NCI-H2081 treated with DMSO at 0.1 percent for 48 hours (cell line): ENCODE measurements at places on chromosomes 16 and 17.

- DNase-seq, result no peak
Observed at GRCh38 chr16:56057151-56057550, 134.1 kb upstream of the GNAO1 start.

DNA sequence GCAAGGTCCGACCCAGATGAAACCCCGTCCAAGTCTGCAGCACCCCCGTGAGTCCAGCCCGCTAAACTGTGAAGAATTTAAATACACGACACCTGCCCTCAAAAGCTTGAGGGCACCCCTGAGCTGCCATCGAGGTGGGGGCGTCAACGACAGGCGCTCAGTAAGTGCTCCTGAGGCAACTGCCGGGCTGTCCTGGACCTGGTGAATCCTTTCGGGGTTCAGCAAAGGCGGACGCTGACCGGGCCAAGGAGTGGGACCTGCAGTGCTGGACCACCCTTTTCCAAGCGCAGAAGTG lies 512 bp upstream of the ENDOV start:
- no peak for DNase-seq

DNA sequence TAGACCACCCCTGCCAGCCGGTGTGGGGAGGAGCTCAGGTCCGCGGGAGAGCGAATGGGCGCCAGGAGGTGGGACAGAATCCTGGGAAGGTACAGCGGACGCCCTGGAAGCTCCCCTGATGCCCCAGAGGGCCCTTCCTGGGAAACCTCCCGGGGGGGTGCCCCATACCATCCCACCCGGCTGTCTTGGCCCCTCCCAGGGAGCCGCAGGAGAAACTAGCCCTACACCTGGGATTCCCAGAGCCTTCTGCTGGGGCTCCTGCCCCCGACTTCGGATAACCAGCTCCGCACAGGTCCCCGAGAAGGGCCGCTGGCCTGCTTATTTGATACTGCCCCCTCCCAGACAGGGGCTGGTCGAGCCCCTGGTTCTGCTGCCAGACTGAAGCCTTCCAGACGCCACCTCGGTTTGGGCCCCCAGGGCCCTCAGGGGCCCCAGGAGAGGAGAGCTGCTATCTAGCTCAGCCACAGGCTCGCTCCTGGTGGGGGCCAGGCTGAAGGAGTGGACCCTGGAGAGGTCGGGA lies 3.0 kb upstream of the CBX4 start:
- DNase-seq, result no peak

- DNase-seq, result no peak
Observed at GRCh38 chr17:27733773-27734172, 66.6 kb downstream of the NOS2 start.

DNA sequence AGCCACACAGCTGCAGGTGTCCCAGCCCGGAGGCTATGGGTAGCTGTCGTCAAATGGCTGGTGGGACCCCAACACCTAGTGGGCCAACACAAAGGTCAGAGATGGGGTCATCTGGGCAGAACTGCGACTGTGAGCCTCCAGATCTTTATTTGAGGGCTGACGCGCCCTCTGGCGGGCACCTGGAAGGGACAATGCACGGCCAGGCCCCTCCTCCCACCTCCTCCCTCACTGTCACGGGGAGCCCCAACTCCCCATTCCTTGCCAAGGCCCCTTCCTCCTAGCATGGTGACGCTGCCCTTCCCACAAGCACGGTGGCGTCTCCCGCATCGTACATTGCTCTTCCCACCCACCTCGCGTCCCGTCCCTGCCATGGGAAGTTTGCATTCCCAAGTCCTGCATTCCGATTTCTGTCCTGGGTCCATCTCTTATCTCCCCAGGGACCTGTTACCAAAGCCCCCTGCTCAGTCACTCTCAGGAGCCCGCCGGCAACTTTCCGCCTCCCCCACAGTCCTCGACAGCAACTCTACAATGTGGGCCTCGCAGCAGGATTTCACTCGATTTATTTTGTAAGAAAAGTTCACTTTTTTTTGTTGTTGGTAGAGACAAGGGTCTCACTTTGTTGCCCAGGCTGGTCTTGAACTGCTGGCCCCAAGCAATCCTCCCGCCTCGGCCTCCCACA lies 1.0 kb downstream of the TLE7 start:
- no peak for DNase-seq

- no peak for DNase-seq
Observed at GRCh38 chr16:57422026-57422944, 17.7 kb downstream of the CCL17 start.

DNA sequence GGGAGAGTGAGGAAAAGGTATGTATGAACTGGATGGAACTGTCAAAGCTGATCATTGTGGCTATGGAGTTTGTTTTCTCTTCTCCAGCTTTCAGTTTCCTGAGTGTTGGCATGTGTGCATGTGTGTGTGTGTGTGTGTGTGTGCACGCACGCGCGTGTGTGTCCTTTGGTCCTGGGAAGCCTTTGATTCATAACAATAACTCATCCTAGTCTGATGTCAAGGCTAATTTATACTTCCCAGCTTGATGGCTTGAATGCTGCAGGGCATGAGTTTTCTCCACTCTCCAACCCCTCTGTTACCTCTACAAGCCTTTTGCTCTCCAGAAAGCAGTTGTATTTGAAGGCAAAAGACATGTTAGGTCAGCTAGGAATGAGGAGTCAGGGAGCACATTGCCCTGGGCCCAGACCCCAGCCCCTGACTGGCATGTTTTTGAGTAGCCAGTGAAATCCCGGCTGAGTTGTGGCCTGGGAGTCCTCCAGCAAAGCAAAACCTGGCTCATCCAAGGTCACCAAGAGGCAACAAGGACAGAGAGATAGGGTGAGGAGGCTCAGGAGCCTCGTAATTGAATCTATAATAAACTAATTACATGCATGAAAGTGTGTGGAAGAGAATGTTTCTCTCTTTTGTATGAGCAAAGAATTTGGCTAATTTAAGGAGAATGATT lies 8.9 kb upstream of the CDC42EP4 start:
- no peak for DNase-seq

GRCh38 chr17:879546-880442 lies 97.6 kb downstream of the MRM3 start:
- DNase-seq, result no peak

DNA sequence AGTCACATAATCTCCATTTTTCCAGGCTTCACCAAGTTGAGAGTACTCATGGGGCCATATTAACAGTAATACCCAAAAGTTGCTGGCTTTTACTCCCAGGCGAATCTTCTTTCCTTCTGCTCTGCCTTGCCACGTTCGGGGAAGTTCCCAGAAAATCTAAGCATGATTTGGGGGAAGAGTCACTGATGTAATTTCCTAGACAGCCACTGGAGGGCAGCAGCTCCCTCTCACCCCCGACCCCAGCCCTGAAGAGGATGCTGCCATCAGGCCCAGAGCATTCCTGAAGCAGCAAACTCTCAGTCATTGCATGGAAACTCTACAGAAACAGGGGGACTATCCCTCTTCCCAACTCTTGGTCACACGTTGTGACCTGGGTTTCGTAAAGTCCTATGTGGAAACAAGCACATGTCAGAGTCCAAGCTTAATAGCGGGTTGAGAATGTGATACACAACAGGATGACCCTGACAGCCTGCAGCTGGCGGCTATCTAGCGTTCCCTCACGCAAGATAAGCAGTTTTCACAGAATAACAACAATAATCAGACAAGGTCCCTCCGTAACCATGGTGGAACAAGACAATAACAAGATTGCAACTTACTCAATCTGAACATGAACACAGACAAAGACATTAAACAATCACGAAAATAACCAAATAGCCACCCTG lies 43.8 kb upstream of the DHX40 start:
- no peak for DNase-seq

GRCh38 chr16:57146040-57146647 lies 39.7 kb downstream of the PSME3IP1 start:
- no peak for DNase-seq

DNA sequence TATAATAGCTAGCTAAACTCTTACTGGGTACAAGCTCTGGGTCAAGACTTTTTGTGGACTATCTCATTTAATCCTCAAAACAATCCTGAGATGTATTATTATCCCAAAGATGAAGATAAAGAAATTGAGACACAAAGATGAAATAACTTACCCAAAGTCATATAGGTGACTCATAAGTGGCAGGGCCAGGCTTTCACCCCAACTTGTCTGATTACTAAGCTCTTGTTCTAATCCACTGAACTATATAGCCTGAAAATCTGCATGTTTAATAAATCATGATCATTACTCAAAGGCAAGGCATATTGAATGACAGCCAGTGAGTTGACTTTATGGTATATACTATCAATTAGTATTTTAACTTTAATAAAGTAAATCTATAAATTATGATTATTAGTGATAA lies 77.4 kb downstream of the SKAP1 start:
- DNase-seq, result no peak

- no peak for DNase-seq
Observed at GRCh38 chr17:17778308-17779014, 58.3 kb downstream of the SREBF1 start.

DNA sequence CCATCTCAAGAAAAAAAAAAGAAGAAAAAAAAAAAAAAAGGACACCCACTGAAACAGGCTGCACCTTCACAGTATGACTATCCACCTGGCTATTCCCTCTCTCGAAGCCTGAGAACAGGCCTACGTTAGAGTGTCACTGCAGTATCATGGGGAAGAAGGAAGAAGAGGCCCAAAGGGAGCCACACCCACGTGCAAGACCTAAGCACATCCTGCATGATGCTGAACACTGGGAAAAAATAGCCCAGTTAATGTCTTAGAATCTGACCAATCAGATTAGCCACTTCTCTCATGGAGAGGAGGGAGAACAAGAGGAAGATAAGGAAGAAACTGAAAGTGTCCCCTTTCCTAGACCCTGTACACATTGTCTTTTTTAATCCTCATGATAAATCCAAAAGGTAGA lies 19.5 kb upstream of the MED13 start:
- DNase-seq, result no peak

DNA sequence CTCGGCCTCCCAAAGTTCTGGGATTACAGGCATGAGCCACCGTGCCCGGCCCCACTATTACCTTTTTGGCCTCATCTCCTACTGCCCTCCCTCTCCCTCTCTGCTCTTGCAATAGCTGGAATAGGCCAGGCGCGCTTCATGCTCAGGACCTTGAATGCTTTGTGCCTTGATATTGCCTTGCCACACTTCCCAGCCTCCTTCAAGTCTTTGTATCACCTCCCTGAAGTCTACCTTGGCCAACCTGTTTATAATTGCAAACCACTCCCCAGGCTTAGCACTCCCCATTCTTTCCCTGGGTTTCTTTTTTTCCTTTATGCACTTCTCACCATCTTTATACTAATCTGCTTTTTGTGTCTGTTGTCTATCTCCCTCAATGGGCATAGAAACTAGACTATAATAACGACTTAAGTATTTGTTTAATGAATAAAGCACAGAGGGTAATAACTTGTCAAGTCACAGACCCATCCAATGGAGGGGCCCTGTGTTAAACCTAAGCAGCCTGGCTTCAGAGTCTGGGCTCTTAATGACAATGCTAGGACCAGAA lies 6.6 kb downstream of the OGFOD1 start:
- DNase-seq, result no peak

GRCh38 chr16:48188449-48189102 lies 32.8 kb upstream of the ABCC12 start:
- no peak for DNase-seq

- no peak for DNase-seq
Observed at GRCh38 chr17:42422412-42422957, 571 bp downstream of the CAVIN1 start.

- no peak for DNase-seq
Observed at GRCh38 chr17:61462719-61463315, 10.6 kb downstream of the TBX4 start.

GRCh38 chr17:31521632-31522283 lies 130.3 kb downstream of the RAB11FIP4 start:
- DNase-seq, result no peak

DNA sequence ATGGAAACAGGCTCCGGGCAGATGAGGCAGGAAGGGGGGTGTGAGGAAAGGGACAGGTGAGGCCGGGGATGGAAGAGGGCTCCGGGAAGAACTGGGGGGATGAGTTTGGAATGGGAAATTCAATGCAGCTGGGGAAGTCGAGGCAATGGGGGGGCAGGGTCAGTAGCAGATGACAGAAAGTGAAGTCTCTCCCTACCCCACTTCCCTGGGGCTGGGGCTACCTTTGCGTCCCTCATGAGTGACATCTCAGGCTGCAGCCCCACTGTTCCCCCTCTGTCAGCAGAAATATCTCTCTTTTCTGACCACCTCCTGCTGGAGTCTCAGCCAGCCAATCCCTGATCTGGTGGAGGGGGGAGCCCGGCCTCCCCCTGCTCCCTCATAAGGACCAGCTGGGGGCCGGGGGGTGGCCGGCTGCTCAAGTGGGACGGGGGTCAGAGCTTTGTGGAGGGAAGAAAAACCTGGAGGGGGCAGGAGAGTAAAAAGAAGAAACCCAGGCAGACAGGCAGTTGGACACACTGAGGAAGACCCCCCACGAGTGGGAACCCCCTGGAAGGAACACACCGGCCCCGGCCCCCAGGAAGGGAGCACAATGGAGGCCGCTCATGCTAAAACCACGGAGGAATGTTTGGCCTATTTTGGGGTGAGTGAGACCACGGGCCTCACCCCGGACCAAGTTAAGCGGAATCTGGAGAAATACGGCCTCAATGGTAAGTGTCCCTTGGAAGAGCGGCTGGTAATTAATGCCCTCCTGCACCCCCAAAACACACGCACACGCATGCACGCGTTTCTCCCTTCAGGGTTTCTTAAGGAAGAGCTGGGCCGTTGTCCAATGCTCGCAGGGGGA lies at the start of gene ATP2A1:
TSS of gene ATP2A1 (plus strand) at position 406 of the 844 bp plus-strand sequence. CDS start at position 590, 184 bp downstream.
- no peak for DNase-seq

- no peak for DNase-seq
Observed at GRCh38 chr16:66408163-66409048, 18.7 kb upstream of the BEAN1 start.

DNA sequence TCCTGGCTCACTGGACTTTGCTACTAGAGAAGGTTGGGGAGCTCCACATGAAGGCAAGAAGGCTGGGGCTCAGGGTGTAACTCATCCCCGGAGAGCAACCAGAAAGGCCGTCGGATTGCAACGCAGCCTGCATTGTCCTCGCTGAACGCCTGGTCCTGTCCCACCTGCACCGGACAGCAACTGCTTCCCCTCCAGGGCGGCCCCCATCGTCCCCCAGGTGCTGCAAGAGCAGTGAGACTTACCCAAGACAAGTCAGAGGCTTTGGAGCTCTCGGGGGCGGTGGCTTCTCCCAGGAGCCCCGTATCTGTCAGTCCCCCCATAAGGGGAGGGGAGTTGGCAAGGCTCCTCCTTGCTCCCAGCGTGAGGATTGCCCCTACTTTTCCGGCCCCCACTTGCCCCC lies 18.4 kb downstream of the METRNL start:
- DNase-seq, result no peak

DNA sequence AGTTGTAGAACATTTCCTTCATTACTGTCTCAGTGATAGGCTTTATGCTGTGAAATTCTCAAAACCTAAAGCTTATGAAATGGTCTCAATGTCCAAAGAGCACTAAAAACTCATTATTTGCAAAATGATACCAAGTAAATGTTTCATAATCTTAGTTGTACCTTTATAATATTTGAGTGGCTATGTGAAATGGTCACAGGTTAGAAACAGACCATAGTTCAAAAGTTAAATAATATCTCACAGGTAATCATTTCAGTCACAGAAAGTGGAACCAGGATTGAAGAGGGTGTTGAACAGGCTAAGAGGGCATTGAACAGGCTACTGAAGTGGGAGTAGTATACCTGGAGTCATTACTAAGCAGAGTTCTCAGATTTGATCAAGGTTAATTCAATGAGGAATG lies 2.9 kb downstream of the RDM1 start:
- DNase-seq, result no peak
